ENCODE measurements at places on chromosomes 11 and 22.

- no peak for DNase-seq
These were observed 2.9 kb downstream of the ALDH3B1 start for GRCh38 chr11:68012843-68013610.

- DNase-seq = no peak
These were observed 162.8 kb downstream of the RAB38 start for GRCh38 chr11:88012456-88012855.

- no peak for DNase-seq
These were observed 155.0 kb upstream of the NCAM1 start for GRCh38 chr11:112806256-112806655.

- no peak for DNase-seq
These were observed 3.0 kb downstream of the CDKN1C start for GRCh38 chr11:2882396-2883110.

DNA sequence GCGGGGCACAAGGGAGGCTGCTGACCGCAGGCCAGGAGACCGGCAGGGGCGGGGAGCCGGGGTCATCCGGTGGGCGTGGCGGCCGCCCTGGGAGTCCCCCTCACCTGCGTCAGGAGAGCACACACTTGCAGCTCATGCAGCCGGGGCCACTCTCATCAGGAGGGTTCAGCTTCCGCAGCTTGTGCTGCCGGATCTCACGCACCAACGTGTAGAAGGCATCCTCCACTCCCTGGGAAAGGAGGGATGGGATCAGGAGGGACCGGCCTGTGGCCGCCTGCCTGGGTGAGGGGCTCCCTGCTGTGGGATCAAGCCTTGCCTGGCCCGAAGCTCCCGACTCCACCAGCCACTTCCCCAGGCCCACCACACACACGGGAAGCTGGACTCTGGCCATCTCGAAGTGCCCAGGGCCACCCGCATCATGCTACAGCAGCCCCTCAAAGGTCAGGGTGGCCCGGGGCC lies 2.8 kb downstream of the HRAS start:
- DNase-seq = no peak

DNA sequence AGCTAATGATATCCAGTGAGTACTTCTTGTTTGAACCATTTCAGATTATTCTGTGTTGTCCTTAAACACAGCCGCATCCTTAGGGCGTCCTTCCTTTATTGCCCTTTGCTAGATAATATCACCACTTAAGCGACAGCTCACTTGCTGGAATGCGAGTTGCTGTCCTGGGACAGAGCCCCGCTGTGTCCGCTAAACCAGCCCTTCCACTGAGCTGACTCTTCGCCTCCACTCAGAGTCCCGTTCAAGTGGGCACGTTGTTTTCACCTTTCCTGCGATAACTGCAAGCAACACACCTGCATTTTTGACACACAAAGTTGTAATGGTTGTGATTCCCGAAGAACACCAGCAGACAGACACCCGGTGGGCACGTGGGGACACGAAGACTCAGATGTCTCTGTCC lies 140.0 kb downstream of the TBC1D22A start:
- no peak for DNase-seq

DNA sequence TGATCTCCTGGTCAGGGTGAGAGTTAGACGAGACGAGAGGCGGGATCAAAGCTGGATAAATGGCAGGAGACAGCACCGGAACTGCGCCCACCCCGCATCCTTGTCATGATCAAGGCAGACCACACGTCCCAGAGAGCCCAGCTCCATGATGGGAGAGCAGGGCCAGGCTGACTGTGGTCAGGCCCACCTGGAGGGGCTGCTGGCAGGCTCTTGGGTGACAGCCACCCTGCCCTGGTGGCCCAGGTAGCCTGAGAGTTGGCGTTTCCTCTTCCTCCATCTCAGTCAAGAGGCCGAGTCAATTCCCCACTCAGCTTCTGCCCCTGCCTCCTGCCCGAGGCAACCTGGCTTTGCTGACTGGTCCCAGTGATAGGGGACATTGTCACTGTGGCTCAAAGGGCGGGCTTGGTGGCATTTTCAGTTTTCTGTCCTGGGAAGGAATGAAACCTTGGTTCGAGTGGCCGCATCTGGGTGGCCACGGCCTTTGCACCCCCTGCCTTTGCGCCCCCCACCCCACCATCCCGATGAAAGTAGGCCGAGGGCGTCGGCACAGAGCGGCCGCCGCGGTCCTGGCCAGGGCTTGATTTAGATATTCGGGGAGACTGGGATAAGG lies 60.8 kb upstream of the PPARA start:
- DNase-seq = no peak

DNA sequence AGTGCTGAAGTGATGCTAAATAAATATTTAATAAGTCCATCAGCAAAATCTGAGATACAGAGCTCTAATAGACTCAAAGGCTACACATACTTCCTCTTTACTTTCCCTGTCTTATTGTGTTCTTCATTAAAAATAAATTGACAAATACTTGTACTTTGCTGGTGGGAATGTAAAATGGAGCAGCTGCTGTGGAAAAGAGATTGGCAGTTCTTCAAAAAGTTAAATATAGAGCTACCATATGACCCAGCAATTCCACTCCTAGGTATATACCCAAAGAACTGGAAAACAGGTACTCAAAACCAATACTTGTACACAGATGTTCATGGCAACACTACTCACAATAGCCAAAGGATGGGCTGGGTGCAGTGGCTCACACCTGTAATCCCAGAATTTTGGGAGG lies 76.0 kb downstream of the RBFOX2 start:
- DNase-seq = no peak

- no peak for DNase-seq
These were observed 11.8 kb downstream of the TUB start for GRCh38 chr11:8092587-8093424.
